ENCODE measurements at places on chromosomes 3 and 15. TPM values are rescaled to one million over a fixed set of nuclear protein-coding genes. Genes with fewer than 3 reads are reported as not detected.

DNA sequence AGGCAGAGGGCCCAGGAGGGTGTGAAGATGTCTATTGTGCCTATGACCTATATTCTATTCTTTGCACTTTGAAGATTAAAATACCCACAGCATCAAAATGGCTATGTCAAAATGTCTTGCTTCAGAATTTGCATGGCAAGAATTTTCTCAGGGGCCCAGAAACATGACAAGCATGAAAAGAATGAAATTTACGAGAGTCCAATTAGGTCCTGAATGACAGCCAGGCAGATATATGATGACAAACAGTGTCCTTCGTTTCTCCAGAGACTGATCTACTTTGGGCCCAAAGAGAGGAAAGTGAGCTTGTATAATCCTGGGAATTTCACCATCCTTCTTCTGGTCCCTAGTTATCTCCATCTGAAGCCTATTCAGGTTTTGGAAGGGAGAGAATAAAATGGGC lies 609.9 kb downstream of the FHIT start:
- no peak for DNase-seq
- H3K27ac ChIP-seq, result no peak overlapping the region
- H3K36me3 ChIP-seq, result no peaks in the 10 kb centered on the region

GRCh38 chr3:129867506-129868124 lies 25.9 kb downstream of the TMCC1 start:
- no peak overlapping the region for H3K4me3 ChIP-seq
- H3K27ac ChIP-seq, result no peak overlapping the region
- H3K36me3 ChIP-seq, result peaks cover 2% of the 10 kb centered on the region

DNA sequence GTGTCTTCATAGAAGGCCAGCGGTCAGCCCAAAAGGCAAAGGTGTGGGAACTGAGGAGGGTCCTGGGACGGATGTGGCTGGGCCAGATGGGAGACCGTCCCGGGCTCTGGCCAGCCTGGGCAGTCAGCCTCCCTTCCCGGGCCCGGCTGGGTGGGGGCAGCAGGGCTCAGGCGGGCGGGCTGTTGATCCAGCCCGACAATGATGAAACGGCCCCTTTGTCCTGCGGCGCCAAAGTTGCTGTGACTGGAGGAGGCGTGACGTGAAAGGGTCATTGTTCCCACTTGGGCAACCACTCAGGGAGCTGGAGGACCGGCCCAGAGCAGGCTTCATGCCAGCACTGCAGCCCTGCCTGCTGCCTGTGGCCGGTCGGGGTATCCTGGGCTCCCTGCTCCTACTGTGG lies 16.5 kb downstream of the DUSP7 start:
- no peak overlapping the region for H3K27ac ChIP-seq
- H3K36me3 ChIP-seq, result no peaks in the 10 kb centered on the region
- H3K4me1 ChIP-seq, result no peaks in the 10 kb centered on the region
- H3K27me3 ChIP-seq, result no peaks in the 10 kb centered on the region
- no peak overlapping the region for H3K4me3 ChIP-seq
- DNase-seq, result no peak

- H3K4me3 ChIP-seq, result peak overlapping the region; percentile 95
- no peaks in the 10 kb centered on the region for H3K27me3 ChIP-seq
- no peaks in the 10 kb centered on the region for H3K36me3 ChIP-seq
- DNase-seq, result no peak
- H3K27ac ChIP-seq, result peak overlapping the region; percentile 98
Measured at GRCh38 chr3:108590460-108590859, 938 bp downstream of the DZIP3 start.

DNA sequence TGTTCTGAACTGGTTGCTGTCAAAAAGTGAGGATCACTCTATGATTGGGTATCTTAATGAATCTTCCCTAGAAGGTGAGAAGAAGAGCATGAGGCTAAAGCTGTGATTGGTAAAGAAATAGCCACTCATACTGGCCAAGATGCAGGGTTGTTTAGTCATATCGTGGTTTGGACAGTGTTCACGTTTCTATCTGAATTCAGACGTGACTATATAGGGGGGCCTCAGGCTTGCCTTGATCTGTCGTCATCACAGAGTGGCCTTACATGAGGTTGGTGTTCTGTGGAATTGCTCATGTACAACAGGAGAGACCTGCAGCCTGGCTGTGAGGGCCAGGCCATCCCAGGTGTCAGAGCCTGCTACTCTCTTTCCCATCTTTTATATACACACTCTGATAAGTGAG lies 12.4 kb downstream of the RTP2 start:
- no peaks in the 10 kb centered on the region for H3K4me1 ChIP-seq
- no peaks in the 10 kb centered on the region for H3K36me3 ChIP-seq
- DNase-seq, result no peak
- H3K27ac ChIP-seq, result no peak overlapping the region

DNA sequence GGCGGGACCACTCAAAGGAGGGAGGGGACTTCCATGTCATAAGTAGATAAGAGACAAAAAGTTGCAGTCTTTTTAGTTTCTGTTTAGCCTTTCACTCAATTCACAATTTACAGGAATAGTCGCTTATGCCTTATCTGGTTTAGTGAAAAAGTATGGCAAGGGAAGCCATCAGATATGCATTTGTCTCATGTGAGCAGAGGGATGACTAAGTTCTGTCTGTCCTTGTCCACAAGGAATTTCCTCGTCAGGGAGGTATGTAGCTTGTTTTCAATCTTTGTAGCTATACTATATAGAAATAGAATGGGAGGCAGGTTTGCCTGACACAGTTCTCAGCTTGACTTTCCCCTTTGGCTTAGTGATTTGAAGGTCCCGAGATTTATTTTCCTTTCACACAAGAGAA lies 882.8 kb downstream of the NAALADL2 start:
- H3K36me3 ChIP-seq, result no peaks in the 10 kb centered on the region
- no peak for DNase-seq
- no peaks in the 10 kb centered on the region for H3K27me3 ChIP-seq

DNA sequence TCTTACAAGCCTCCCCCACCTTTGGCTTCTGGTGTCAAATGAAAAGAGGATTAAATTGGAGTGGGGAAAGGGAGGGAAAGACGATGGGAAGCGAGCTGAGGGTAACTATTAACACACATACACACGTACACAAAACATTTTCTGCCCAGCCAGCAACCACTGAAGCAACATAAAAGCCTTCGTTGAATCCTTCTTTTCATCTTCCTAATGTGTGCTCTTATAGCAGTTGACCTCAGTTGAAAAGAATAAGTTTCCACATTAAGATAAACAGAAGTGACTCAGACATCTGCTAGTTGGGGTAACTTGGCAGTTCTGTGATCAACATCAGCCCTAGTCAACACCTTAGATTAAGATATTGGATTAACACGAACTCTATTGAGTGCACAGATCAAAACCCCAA lies 558.5 kb downstream of the MECOM start:
- no peaks in the 10 kb centered on the region for H3K4me1 ChIP-seq
- no peaks in the 10 kb centered on the region for H3K27me3 ChIP-seq
- no peak overlapping the region for H3K27ac ChIP-seq
- no peak for DNase-seq
- no peaks in the 10 kb centered on the region for H3K36me3 ChIP-seq

DNA sequence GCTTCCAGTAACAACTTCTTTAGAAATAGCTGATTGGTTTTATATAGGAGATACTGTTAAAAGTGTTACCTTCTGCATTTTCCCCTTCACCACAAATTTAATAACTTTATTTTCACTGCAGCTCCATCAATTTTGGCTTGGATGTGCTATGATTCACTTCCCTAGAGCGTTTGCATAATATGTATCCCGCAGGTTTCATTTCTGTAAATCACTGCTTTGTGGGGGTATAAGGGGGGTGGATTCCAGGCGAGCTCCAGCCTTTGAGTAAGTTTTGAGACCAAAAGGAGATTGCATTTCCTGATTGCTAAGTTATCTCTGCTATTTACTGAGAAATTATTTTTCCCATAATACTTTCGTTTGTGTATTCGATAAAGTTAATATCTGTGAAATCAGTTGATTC lies 232.6 kb downstream of the TBL1XR1 start:
- H3K4me1 ChIP-seq, result no peaks in the 10 kb centered on the region
- H3K27ac ChIP-seq, result no peak overlapping the region
- no peaks in the 10 kb centered on the region for H3K36me3 ChIP-seq
- DNase-seq, result no peak
- H3K27me3 ChIP-seq, result no peaks in the 10 kb centered on the region

LINGO1 gene
- total RNA-seq, result not detected

ETV5 gene
- 4.6 TPM for total RNA-seq

CDAN1 gene
- 36.9 TPM for total RNA-seq

All from natural killer cell (primary cell).